ENCODE measurements at places on chromosomes 2 and 18.

DNA sequence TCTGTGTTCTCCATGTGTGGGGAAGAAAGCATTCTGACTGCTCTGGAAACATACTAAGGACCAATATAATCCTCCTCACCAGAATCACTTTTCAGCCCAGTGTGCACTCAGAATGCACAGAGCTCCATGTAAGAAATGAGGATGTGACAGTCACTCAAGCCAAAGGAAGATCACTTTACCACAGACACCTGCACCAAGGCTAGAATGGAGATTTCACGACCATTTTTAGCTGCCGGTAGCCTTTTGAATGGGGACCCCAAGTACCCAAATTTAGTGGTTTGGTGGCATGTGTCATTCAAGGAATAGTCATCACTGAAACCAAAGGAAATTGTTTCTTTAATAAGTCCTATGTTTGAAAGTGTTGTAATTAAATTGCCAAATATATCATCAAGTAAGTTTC is 613.2 kb upstream of the ACVR2A start:
- DNase-seq = no peak

DNA sequence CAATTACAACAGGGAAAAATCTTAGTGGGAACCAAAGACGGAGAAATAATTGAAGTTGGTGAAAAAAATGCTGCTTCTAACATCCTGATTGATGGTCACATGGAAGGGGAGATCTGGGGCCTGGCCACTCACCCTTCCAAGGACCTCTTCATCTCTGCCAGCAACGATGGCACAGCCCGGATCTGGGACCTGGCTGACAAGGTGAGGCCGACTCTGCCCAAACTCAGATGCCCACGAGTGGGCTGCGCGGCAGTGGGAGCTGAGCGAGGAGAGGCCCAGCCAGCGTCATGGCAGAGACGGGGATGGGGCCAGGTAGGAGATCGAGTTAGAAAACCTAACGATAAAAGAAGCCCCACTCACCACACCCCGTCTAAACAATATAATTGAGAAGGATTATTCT is 87.7 kb downstream of the RTN4 start:
- DNase-seq = no peak

GRCh38 chr2:15631883-15632282 is 40.2 kb downstream of the DDX1 start:
- no peak for DNase-seq

GRCh38 chr2:150171065-150171548 is 316.4 kb downstream of the RND3 start:
- DNase-seq = no peak

- DNase-seq = no peak
Observed at GRCh38 chr2:27587025-27587424, 4.2 kb downstream of the ZNF512 start.

DNA sequence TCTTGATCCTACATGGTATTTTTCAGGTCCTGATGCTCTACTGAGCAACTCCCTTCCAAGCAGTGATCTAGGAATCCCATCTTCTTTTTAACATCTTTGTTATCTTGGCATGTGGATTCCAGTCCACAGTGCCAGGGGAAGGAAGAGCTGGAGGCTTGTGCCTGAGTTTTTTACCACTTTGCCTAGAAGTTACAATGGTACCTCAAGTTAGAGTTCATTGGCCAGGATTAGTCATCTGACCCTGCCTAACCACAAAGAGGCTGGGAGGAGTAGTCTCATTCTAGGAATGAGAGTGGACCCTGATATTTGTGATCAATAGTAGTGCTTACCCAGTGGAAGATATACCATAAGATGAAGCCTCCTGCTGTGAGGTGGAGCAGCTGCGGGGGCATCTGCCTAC is 109.3 kb downstream of the ADCYAP1 start:
- no peak for DNase-seq
